ENCODE measurements at places on chromosomes 2 and 18. TPM values are rescaled to one million over a fixed set of nuclear protein-coding genes. Genes with fewer than 3 reads are reported as not detected.

DNA sequence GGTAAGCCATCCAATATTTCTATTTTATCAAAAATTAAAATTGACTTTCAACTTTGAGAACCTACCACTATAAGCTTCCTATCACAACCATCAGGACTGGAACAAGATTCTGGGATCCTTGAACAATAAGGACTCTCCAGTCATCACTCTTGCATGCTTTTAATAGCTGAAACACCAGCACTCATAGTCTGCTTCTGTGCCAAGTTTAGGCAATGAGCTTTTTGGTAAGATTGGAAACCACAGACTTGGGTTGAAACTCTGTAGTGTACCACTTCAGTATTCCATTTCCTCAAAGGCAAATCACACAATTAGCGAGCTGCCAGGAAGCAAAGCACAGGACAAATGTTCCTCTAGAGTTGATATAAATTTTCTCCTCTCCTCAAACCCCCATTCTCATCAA is 1065.8 kb upstream of the SLC39A10 start:
- DNase-seq = no peak

- DNase-seq = no peak
Measured at GRCh38 chr2:185952100-185952499, 213.5 kb downstream of the FSIP2 start.

DNA sequence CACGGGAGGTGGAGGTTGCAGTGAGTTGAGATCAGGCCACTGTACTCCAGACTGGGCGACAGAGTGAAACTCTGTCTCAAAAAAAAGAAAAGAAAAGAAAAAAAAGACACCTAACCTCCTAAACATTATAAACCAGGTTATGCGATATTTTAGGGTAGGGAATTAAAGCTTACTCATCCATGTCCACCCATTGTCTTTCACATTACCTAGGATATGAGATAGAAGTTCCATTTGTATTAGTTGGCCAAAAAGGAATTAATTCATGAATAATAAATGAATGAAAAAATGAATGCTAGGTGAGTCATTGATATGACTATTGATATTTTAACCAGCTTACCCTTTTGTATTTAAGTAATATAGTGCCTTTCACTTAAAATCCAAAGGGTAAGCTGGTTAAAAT is 132.9 kb downstream of the FAM161A start:
- DNase-seq = no peak

Gene OSR1
- 41.5 TPM for total RNA-seq

DNA sequence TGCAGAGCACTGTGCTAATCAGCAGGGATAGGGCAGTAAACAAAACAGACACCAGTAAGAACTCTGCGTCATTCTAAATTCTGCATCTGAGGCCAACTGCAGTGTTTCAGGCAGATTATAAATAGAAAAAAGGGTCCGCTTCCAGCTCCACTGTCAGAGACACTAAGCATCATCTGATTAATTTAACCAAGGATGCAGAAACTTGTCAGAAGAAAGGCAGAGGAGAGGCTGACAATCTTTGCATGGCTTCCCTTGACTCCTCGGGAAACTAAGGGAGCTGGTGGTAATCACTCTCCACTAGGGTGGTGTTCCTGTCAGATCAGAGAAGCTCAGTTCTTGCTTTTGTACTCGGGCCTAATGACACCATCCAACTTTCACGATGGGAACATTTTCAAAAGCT is 123.5 kb downstream of the DNAH6 start:
- no peak for DNase-seq

Gene TTC39C
- 12.2 TPM for total RNA-seq

Gene CCDC74B
- total RNA-seq = 2.4 TPM

- no peak for DNase-seq
Measured at GRCh38 chr2:230866756-230867523, 2.2 kb downstream of the ITM2C start.

DNA sequence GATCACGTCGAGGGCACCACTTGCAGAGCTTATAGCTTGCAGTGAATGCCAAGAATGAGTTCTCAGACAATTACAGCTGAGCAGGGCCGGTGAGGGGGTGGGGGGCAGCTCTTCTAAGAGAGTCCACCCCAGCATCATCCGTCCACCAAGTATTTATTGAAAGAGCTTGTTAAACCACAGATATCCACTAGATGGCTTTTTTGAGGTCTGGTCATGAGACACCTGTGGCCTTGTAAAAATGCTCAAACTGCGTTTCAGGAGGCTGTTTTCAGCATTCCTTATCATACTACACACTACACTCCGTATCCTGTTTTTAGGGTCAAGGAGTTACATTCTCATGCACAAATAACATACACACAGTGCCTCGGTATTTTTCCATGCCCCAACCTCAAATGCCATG is 51.5 kb downstream of the DNAJC10 start:
- no peak for DNase-seq

DNA sequence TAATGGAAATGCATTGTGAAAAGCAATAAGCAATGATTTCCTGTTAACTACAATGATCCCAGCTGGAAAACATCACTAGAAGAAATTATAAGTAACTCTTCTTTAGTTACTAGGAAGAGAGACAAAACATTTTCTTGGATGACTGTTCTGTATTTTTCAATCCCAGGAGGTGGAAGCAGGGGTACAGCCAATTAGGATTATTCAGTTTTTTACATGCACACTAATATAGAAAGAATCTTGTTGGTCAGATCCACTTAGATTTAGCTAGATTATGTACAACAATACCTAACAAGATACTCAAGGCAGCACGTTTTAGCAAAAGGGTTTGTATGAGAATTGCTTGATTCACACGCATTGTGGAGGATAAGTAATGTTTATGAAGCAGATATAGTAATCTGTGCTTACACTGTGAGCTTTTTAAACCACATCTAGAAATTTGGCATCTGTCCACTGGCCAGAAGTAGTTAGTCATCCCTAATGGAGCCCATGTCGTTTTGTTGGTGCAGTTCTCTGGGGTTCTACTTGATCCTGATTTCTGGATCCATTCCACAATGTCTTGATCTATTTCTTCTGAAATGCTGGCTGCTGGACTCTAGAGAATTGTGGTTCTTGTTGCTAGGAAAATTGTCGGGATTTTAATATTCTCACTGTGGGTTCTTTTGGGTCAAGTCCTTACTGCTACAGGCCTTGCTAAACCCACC is 199.7 kb downstream of the ADCYAP1 start:
- peak; percentile 6 for DNase-seq

DNA sequence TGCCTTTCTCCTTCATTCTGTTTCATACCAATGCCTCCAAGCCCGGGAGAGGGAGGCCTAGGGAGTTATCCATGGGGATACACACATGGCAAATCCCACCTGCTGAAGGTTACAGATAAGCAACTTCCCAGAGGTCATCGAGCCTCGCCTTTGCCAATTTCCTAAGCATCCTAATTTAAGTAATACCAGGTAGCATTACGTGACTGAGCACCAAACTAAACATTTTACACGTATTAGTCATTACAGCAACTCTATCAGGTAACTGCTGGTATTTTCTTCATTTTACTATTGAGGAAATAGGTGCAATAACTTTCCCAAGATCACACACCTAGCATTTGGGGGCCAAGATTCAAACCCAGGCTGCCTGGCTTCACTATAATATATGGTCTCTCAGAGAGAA is 30.1 kb upstream of the BZW1 start:
- no peak for DNase-seq

DNA sequence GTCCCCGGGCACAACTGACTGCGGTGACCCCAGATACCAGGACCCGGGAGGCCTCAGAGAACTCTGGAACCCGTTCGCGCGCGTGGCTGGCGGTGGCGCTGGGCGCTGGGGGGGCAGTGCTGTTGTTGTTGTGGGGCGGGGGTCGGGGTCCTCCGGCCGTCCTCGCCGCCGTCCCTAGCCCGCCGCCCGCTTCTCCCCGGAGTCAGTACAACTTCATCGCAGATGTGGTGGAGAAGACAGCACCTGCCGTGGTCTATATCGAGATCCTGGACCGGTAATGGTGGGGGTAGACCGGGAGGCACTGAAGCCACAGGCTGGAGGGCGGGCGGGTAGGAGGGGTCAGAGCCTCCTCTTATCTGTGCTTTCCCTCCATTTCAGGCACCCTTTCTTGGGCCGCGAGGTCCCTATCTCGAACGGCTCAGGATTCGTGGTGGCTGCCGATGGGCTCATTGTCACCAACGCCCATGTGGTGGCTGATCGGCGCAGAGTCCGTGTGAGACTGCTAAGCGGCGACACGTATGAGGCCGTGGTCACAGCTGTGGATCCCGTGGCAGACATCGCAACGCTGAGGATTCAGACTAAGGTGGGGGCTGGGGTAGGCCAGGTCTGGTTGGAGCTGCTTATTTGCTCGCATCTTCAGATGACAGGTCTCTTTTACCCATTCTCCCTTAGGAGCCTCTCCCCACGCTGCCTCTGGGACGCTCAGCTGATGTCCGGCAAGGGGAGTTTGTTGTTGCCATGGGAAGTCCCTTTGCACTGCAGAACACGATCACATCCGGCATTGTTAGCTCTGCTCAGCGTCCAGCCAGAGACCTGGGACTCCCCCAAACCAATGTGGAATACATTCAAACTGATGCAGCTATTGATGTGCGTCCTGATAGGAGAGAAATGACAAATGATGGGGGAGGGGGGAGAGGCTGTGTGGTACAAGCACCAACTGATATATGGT is 780 bp downstream of the HTRA2 start:
- peak; percentile 38 for DNase-seq

- no peak for DNase-seq
Measured at GRCh38 chr18:24773101-24773500, 312.7 kb downstream of the HRH4 start.

Gene PROC
- total RNA-seq = not detected

DNA sequence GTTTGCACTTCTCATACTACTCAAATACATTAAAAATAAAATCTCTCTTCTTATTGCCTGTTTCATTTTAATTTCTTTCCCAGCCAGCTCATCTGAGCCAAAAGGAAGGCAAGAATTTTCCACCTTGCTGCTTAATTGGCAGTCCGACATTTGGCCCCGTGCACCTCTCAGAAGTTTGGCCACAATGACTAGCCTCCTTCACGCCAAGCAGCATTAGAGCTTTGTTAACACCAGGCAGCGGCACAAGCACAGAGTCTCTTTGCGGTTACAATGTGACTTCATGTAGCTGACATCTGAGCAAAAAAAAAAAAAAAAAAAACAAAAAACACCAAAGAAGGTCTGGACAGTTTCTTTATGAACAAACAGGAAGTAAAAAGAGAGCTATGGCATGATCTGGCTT is 248.9 kb downstream of the OSR1 start:
- no peak for DNase-seq
